ENCODE measurements at places on chromosomes 16 and 17. TPM values are rescaled to one million over a fixed set of nuclear protein-coding genes. Genes with fewer than 3 reads are reported as not detected.
A peak's percentile ranks its signal among the peaks of the same experiment; 100 is the strongest.

Gene CALCOCO2
- total RNA-seq = 69.2 TPM

Gene TVP23C
- 8.1 TPM for total RNA-seq

DNA sequence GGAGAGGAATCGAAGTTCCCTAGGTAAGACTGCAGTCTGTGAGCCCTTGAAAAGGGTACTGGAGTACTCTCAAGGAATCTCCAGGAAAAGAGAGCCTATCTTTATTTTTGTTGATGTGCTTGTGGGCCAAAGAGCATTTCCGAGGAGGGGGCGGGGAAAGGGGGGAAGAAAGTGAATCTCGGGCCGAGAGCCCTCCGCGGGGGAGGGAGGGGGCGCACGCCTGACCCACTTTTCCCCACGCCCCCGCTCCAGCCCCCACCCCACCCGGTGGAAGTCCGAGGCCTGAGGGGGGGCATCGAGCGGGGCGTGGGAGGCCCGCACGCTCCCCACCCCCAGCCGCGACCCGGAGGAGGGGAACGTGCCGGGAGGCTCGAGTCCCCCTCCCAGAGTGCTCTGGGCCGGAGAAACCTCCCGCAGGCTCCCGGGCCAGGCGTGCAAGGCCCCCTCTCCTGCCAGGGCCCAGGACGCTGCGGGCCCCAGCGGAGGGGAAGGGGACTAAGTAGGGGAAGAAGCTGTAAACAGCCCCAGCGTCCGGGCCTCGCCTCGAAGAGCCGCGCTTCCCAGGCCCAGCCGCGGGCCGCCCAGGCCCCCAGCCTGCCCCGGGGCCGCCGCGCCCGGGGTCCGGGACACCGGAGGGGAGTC lies 444 bp downstream of the HELZ start:
- DNase-seq = peak; percentile 18

DNA sequence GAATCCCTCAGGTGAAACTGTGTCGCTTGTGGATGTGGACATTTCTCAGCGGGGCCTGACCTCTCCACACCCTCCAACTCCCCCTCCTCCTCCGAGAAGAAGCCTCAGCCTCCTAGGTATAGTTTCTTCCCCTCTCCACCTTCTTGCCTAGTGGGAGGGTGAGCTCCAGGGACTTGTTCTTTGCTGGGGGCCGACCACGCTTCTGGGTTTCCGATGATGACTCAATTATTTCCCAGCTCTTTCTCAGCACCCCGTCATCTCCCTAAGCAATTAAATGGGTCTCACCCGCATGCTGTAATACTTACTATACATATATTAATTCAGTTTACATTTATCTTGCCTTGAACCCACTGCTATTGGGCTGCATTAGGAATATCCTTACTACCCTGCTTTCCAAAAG lies 13.1 kb downstream of the SOCS7 start:
- no peak for DNase-seq

- DNase-seq = no peak
Observed at GRCh38 chr16:22924492-22924891, 110.5 kb downstream of the HS3ST2 start.

DNA sequence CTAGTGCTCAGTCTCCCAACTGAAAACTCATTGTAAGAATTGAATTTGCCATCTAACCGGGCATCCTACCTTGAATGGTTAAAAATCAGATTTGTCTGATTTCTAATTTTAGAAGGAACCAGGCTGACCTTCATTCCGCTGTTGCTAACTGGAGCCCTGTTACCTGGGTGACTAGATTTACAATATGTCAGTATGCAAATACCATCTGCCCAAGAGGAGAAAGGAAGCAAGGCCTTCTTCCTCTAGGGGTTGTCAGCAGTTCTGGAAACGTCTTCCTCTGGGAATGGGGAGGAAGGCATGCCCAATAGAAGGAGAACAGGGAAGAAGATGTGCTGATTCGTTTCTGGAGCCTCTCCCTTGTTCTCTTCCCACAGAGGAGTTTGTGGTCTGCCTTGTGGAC lies 137.9 kb downstream of the PITPNC1 start:
- DNase-seq = no peak

GRCh38 chr17:33680472-33680871 lies 387.4 kb upstream of the ASIC2 start:
- DNase-seq = no peak

- DNase-seq = peak; percentile 74
Observed at GRCh38 chr17:37701496-37701898, 43.4 kb downstream of the HNF1B start.

DNA sequence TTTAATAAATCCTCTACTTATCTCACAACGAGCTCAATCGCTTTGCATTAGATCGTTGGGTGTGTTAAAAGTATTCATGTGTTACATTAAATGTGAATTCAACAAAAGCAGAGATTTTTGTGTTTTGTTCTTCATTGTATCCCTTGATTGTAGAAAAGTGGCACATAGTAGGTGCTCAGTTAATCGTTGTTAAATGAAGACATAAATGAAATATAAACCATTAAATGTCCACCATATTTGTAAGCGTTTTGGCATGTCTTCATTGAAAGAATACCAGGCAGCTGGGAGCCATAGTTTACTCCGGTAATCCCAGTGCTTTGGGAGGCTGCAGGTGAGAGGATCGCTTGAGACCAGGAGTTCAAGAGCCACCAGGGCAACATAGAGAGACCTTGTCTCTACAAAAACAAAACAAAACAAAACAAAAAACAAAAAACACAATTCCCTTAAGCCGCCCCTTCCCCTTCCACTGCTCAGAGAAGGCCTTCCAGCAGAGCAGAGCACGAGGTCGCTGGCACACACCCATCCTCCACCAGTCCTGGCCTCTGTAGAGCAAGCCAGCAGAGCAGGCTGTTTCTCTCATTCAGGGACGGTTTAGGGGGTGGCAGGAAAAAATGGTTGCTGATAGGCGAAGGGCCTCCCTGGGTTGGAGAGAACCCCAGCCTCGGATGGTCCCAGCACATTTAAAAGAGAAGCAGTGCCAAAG lies 673 bp upstream of the CHD9 start:
- peak; percentile 47 for DNase-seq

- no peak for DNase-seq
Observed at GRCh38 chr17:44780161-44780560, 21.4 kb downstream of the ADAM11 start.

- no peak for DNase-seq
Observed at GRCh38 chr17:82876602-82877379, 37.0 kb upstream of the ZNF750 start.

Data from activated CD8-positive, alpha-beta T cell treated with anti-CD3 and anti-CD28 coated beads for 36 hours (primary cell).